ENCODE measurements at places on chromosomes 16 and 17.

- DNase-seq = no peak
Observed at GRCh38 chr17:82893779-82894178, 54.0 kb upstream of the ZNF750 start.

- no peak for DNase-seq
Observed at GRCh38 chr16:65121870-65122723, at the start of gene CDH11. Gene CDH11 (minus strand): TSS chr16:65122063. CDS start chr16:65004869, 117,194 bp downstream.

DNA sequence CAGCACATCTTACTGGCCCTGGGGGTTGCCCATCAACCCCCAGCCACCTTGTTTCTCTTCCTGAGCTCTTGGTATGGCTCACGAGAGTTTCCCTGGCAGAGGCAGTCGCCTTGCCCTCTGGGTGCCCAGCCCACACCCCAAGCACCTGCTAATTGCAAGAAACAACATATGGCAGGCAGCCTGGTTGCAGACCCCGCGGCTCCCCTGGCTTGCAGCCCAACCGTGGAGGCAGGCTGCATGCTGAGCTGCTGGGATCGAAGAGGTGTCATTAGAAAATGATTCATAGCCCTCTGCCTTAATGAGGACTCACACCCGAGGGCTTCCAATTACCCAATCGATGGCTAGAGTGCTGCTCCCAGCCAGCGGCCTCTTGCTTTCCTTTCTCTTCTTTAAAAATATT, 115.7 kb downstream of the TMEM114 start:
- DNase-seq = no peak

DNA sequence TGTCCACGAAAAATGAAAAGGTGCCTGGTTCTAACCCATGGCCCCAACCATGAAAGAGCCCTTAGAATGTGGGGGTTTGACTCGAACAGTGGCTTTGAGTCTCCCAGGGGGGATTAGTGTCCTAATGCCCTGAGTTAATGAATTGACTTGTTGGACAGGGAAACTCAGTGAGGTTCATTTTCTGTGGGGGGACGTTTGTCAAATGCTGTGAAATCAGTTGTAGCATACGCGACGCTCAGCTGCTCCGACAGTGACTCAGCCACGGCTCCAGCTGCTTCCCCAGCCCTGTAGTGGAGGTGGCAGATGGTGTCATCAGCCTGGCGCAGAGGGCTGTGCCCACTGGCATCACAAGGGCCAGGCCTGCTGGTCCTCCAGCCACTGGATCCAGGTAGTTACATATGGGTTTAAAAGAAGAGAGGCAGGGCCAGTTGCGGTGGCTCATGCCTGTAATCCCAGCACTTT, 3.9 kb upstream of the TMEM235 start:
- peak; percentile 61 for DNase-seq

- DNase-seq = no peak
Observed at GRCh38 chr16:19073863-19074262, 6.4 kb downstream of the COQ7 start.

GRCh38 chr17:31907342-31907962, 5.9 kb upstream of the UTP6 start:
- peak; percentile 73 for DNase-seq

DNA sequence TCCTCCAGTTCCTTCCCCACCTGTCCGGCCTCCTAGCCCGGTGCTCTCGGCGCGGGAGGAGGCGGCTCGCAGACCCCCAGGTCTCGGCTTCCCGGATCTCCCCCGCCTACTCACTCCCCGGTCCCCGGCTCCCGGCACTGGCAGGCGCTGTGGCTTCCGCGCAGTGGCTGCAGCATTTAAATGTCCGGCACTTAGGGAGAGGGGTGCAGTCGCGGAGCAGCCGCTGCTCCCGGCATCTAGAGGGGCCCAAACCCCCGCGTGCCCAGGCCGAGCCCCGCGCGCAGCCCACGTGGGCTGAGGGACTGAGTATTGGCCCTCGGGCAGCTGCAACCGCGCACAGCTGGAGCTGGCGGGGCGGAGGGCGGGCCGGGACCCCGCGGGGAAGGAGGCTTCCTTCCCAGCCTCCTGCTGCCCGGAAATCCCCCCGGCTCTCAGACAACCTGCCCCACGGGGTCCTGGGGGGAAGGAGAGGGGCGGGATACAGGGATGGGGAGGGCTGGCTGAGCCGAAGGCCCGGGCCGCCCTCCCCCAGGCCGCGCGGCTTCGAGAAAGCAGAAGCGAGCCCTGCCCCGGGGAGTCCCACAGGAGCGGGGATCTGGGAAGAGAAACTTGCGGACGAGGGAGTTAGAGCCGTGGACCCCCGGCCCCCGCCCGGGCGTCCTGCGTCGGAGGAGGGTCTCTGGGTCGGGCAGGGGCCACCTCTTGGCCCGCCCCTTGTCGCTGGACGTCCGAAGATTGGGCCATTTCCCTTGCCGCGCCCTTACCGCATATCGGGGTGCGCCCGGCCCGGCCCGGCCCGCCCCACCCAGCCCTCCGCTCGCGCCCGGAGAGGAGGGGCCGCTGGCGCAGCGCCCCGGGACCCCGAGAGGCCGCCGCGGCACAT, at the start of gene MMP25:
TSS of gene MMP25 (plus strand) at position 804 of the 883 bp plus-strand sequence. CDS start 357 bp downstream, outside the sequence.
- DNase-seq = no peak

GRCh38 chr16:46894036-46894672, 10.0 kb downstream of the GPT2 start:
- no peak for DNase-seq

DNA sequence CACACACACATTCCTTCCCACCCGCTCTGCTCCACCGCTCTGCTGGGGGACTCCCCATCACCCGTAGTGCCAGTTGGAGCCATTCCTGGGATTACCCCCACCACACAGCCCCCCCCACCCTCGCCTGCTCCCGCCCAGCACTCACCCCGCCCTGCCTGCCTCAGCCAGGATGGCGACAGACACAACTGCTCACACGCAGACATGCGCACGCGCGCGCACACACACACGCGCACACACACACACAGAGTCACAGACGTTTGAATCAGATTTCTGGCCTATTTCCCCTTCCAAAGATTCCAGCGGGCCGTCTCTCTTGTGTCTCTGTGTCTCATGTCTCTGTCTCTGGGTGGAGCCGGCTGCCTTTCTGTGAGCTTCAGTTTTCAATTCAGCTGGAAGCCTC, 4.4 kb downstream of the CACNA1G start:
- peak; percentile 53 for DNase-seq

DNA sequence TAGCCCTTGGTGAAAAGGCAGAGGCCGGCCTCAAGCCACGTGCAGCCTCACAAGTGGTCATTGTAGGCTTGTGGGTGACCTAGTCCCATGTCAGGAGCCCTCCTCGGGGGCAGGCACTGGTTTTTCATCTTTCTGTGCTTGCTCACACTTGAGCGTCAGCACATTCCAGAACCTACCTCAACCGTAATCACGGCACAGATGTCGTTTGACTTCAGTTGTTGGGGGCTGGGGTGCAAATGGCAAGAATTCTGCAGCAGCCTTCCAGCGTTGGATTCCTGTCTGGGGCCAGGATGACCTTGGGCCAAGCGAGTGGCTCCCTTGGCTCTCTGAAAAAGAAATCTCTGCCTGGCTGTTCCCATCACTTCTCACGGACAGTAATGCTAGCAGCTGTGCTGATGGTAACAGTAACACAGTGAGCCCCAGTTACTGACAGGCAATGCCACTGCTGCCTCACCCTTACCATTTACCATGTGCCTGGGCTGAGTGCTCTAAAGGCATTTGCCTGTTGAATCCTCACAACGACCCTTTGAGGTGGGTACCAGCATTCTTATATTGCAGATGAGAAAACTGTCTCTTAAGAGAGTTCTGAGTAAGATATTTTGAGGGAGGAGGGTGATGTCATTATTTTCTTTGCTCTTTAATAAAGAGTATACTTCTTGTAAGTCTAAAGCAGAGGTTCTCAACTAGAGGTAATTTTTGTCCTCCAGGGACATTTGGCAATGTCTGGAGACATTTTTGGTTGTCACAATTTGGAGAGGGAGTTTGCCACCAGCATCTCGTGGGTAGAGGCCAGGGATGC, 46.5 kb downstream of the KSR1 start:
- no peak for DNase-seq

- no peak for DNase-seq
Observed at GRCh38 chr16:53445534-53445933, 11.3 kb downstream of the RBL2 start.

Data from hematopoietic multipotent progenitor cell treated with erythropoietin and hydrocortisone succinate and interleukin-3 and kit ligand, for 4 days (in vitro differentiated cells).